ENCODE measurements at places on chromosomes 3 and 15.

GRCh38 chr15:31457631-31458526 is 131.2 kb downstream of the KLF13 start:
- no peak for DNase-seq

GRCh38 chr3:53705774-53706173 is 140.4 kb downstream of the CHDH start:
- DNase-seq = no peak

- no peak for DNase-seq
Measured at GRCh38 chr3:194294895-194295214, 56.3 kb downstream of the CPN2 start.

GRCh38 chr3:52295671-52296208 is 8.1 kb downstream of the GLYCTK start:
- DNase-seq = no peak

GRCh38 chr3:36025232-36025631 is 355.1 kb upstream of the STAC start:
- no peak for DNase-seq

DNA sequence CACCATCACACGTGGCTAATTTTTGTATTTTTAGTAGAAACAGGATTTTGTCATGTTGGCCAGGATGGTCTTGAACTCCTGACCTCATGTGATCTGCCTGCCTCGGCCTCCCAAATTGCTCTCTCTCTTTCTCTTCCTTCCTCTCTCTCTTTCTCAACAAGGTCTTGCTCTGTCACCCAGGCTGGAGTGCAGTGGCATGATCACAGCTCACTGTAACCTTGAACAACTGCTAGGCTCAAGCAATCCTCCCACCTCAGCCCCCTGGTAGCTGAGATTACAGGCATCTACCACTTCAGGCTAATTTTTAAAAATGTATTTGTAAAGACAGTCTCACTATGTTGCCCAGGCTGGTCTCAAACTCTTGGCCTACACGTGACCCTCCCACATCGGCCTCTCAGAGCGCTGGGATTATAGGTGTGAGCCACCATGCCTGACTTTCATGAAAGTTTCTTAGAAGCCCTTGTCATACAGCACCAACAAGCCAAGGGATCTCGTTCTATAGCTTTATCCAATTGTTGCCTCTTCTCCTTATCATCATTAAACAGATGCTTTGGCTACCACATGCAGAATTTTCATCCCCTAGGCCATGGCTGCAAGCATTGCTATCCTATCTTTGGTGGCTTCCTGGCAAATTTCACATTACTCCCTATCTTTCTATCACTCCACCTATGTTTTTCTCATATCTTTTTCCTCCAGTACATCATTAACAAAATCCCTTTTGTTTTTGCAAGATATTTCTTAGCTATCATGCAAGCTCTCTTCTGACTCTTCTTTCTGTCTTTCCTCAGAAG is 5.7 kb downstream of the CCDC32 start:
- no peak for DNase-seq

DNA sequence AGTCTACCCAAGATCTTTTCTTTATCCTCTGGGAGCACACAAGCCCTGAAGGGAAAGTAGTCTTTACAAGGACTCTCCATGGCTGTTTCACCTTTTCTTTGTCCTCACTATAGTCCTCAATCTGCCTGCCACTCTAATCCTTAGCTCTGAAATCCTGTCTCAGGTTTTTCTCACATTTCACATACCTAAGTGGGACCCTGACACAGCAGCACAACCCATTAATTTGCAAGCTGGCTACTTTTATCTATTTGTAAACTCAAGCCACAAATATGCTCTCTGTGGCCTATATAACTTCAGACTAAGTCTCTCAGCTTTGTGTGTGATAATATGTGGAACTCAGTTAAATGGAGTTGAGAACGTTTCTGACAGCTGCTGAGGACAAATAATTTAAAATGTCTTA is 19.8 kb downstream of the SIN3A start:
- DNase-seq = no peak

DNA sequence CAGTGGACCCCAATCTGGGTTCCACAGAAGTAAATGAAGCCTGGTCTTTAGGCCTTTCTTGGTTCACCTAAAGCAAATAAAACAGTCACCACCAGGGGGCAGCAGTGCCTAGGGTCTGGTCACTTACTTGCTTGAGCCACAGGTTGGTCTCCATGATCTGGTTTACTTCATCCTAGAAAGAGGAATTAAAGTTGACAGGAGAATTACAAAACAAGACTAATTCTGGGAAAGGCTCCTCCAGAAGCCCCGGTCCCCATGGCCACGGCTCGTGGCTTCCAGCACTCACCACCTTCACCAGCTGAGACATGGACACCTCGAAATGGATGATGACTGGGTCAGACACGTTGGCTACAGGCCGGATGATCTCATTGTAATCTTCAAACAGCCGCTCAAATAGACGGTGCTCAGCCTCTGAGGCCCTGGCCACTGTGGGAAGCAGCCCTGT is 2.3 kb downstream of the CHRNA3 start:
- peak; percentile 81 for DNase-seq

GRCh38 chr3:143974271-143975238 is 2.9 kb downstream of the DIPK2A start:
- DNase-seq = peak; percentile 80

GRCh38 chr3:105274536-105274935 is 92.2 kb upstream of the ALCAM start:
- DNase-seq = no peak

GRCh38 chr15:33068007-33068481 is 126.5 kb downstream of the FMN1 start:
- DNase-seq = peak; percentile 77

DNA sequence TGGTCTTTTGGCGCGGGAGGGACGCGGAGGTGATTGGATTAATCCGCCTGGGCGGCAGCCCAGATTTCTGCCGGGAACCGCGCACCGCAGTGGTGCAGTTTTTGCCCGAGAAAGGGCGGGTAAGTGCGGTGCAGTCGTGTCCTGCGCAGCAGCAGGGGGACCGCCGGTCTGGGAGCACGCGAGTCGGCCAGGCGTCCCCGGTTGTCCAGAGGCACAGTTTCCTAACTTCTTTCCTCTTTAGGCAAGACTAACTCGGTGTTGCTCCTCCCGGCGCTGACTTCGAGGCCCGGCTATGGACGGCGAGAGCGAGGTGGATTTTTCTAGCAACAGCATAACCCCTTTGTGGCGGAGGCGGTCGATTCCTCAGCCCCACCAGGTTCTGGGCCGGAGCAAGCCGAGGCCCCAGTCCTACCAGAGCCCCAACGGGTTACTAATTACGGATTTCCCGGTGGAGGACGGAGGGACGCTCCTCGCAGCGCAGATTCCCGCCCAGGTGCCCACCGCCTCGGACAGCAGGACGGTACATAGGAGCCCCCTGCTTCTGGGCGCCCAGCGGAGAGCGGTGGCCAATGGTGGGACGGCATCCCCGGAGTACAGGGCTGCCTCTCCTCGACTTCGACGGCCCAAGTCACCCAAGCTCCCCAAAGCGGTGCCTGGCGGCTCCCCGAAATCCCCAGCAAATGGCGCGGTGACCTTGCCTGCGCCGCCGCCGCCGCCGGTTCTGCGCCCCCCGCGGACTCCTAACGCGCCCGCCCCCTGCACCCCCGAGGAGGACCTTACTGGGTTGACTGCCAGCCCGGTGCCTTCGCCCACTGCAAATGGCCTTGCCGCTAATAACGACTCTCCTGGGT is 736 bp downstream of the ARHGEF26 start:
- peak; percentile 58 for DNase-seq

DNA sequence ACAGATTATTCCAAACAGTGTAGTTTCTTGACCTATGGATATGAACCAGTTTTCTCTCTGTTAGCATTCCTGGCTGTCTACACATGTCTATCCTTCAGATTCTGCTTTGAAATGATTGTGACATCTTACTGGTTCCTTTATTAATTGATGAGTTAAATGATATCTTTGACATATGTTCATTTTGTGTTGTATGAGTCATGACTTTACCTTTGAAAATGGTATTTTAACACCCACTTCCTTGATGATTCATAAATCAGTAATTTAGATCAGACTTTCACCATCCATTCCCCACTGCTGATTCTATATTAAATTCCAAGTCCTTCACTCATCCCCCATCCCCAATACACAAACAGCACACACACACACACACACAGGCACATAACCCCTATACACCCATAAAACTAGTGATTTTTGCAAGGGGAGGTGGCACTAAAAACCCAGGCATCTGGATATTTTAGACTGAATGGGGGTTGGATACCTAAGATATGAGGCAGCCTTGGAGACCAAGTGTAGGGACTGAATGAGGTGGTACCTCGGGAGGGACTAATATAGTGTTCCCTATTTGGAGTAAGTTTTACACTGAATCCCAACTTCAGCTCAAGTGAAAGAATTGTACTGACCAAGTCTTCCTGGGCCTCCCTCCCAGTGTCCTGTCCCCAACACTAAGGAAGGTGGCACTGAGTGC is 9.7 kb downstream of the CCK start:
- peak; percentile 89 for DNase-seq

GRCh38 chr3:123582315-123582714 is 2.5 kb downstream of the HACD2 start:
- peak; percentile 17 for DNase-seq

DNA sequence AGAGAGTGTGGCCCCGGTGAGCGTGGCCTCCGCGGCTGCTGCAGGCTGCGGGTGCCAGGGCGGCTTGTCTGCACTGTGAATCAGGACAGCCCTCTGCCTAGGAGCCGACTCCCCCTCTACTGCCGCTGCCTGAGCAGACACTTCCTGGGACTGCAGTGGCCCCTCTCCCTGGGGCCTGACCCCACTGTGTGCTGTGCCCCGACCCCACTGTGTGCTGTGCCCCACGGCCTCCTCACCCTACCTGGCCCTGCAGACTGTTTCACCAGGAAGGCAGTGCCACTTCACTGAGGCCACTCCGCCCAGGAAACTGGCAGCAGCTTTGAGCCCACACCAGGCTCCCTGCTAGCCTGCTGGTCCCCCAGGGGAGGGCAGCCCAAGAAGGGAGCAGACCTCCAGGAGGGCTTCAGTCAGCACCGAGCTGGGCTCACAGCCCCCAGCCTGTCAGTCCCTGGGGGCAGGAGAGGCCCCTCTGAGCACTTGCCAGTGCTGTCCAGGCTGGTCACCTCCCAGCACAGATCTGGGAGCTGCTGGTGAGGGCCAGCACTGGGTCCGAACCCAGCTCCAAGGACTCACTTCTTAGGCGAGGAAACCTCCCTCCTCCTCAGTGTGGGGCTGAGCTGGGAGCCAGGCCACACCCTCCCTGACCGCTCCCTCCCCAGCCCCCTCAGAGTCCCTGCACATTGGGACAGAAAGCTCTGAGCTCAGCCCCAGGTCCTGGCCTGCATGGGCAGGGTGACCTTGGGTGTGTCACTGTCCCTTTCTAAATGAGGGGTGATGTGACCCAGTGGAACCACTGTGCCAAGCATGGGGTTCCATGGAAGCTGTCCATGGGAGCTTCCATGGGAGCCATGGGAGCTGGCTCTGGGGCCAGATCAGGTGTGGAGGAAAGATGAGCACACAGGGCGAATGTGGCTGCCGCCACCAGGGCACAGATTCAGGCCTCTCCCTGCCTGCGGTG is 56.8 kb downstream of the DNAJB8 start:
- DNase-seq = no peak

DNA sequence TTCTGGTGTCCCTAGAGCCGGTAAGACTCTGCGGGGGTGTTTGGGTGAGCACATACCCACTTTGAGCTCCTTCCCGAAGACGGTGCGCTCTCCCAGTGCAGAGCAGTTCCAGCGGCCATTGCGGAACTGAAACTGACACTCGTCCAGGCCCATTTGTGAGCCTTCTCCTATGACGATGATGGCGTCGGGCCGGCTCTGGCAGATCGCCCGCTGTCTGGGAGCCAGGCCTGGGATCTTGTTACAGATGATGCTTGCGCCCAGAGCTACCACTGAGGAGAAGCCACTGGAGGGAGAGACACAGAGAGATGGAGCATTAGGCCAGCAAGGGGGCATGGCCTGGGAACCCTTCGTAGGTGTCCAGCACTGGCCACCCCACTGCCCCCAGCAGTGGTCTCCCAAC is 5.0 kb downstream of the WNT7A start:
- DNase-seq = no peak

GRCh38 chr15:97576929-97577645 is 383.4 kb upstream of the ARRDC4 start:
- DNase-seq = no peak

- no peak for DNase-seq
Measured at GRCh38 chr3:2923390-2923789, 186.8 kb downstream of the IL5RA start.

- DNase-seq = no peak
Measured at GRCh38 chr15:25777037-25777436, 86.1 kb downstream of the ATP10A start.

- DNase-seq = no peak
Measured at GRCh38 chr15:61659566-61660190, 400.6 kb downstream of the VPS13C start.

DNA sequence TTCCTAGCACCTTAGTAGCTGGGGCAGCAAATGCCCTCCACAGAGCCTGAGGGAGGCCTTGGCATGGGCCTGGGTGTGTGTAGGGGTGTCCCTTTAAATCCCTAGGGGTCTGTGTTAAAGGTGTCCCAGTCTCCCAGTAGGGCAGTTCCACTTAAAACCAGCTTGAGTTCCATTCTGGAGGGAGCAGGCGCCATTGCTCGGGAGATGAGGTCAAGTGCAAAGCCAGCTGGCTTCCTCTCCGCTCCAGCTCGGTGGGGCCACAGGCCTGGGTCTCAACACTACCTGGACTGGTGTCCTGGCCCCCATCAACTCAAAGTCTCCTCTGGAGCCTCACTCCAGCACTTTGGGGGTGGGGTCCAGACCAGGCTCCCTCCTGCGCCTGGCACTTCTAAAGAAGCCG is 25.2 kb downstream of the FEM1B start:
- no peak for DNase-seq

DNA sequence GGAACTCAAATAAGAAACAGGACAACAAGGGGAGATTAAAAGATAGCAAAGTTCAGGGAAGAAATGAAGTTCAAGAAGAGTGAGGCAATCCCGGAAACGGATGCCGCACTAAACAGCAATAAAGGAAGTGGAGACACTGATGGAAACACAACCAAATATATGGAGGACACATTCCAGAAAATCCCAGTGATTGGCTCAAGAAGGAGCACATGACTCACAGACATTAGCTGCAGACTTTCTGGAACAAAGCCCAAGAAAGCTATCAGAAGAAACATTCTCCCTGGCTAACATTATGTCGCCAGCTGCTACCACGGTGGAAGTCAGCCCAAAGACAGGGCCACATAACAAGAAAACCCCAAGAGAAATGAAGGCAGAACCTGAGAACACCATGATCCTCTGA is 18.1 kb upstream of the VGLL4 start:
- peak; percentile 38 for DNase-seq

DNA sequence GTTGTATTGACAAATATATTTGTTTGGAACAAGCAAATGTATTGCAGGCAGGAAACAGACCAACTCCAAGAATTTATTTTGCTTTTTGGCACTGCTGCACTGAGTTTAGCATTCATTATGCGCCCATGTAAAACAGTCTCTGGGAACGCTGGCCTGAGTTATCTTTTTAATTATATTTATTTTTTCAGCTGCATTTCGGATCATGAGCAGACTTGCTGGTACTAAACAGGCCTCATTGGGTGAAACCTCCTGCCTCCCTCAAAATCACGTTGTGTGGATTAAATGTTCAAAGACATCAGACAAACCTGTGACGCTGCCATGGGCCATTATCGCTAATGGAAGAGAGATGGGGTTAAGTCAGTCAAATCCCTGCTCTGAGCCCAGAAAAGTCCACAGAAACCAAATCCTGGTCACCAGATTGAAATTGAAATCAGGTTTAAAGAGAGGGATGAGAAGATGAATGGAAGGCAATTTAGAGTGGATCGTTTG is 511.1 kb upstream of the PROK2 start:
- no peak for DNase-seq

GRCh38 chr15:40807028-40807887 is at the start of the genes DNAJC17 and ZFYVE19:
Gene DNAJC17 (minus strand): TSS chr15:40807473. CDS start chr15:40807446, 27 bp downstream.
Gene ZFYVE19 (plus strand): TSS chr15:40807089. CDS start chr15:40807590, 501 bp downstream.
- peak; percentile 98 for DNase-seq

- no peak for DNase-seq
Measured at GRCh38 chr3:5053021-5053831, 68.9 kb upstream of the ARL8B start.

All from ELR (cell line).